ENCODE measurements at places on chromosomes 3 and 15.
A peak's percentile ranks its signal among the peaks of the same experiment; 100 is the strongest.

- DNase-seq = no peak
These were observed 136.9 kb upstream of the PFN2 start for GRCh38 chr3:150107429-150108175.

- no peak for DNase-seq
These were observed 603.9 kb upstream of the KCNMB2 start for GRCh38 chr3:177932346-177932745.

GRCh38 chr15:84944311-84944710 is 37.3 kb upstream of the PDE8A start:
- DNase-seq = no peak

- DNase-seq = no peak
These were observed 103.0 kb downstream of the LARS2 start for GRCh38 chr3:45491344-45491743.

DNA sequence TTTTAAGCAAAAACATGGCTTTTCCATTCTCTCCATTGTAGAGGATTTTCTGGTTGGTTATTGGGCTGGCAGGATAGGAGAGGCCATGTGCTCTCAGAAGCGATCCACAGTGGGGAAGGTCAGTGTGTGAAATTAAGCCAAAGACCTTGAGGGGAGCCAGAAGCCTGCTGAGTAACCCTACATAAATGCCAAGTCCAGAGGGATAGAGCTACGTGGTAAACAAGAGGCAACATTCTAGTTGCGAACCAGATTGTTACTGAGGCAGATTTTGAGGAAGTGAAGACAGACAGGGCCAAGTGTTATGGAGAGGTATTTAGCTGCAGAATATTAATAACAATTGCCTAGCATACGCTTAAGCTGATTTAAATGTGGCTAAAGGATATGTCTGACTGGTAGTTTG is 592.8 kb upstream of the GBE1 start:
- DNase-seq = no peak

GRCh38 chr3:174776636-174777035 is 82.5 kb upstream of the NAALADL2 start:
- DNase-seq = no peak

DNA sequence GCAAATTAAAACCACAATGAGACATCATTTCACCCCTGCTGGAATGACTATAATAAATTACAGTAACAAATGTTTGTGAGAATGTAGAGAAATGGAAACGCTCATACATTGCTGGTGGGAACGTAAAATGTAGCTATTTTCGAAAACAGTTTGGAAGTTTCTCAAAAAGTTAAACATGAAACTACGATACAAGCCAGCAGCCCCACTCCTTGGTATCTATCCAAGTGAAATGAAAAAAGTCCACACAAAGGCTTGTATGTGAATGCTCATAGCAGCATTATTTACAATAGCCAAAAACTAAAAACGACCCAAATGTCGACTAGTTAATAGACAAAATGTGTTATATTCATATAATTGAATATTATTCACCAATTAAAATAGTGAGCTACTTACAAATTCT is 22.9 kb upstream of the CFAP20DC start:
- DNase-seq = no peak

- no peak for DNase-seq
These were observed 86.5 kb downstream of the FRMD4B start for GRCh38 chr3:69299344-69299743.

- no peak for DNase-seq
These were observed 18.8 kb downstream of the CLASP2 start for GRCh38 chr3:33699275-33699674.

DNA sequence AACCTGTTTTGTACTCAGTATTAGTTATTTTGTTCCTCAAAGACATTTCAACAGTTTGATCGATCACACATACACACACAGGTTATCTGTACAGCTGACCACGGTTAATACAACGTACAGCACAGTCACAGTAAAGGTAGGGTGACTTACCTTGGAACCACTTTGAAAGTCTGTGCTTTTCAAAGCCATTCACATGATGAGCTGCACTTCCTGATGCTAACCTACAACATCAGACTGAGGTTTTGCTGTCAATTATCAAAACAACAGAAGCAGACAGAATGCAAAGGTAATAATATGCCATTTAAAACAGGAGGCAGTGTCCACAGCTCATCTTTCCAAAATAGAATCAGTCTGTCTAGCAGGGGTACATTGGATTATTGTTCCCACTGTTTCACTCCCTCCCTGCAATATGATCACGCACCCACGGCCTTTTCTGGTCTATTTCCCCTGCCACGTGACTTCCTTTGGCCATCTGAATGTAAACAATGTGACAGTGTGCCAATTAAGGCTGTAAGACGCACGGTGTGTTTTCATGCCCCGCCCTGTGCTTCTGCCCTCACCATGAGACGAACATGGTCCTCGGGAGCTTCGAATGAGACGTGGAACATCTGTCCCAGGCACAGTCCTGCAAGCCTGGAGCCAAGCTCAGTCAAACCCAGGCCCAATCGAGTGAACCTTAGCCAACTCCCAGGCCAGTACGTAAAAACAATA is 102.4 kb downstream of the FMN1 start:
- DNase-seq = no peak

GRCh38 chr15:67914537-67915460 is 75.0 kb upstream of the RNU6-1 start:
- peak; percentile 93 for DNase-seq

- DNase-seq = peak; percentile 77
These were observed 264.0 kb upstream of the SLITRK3 start for GRCh38 chr3:165459924-165460835.

DNA sequence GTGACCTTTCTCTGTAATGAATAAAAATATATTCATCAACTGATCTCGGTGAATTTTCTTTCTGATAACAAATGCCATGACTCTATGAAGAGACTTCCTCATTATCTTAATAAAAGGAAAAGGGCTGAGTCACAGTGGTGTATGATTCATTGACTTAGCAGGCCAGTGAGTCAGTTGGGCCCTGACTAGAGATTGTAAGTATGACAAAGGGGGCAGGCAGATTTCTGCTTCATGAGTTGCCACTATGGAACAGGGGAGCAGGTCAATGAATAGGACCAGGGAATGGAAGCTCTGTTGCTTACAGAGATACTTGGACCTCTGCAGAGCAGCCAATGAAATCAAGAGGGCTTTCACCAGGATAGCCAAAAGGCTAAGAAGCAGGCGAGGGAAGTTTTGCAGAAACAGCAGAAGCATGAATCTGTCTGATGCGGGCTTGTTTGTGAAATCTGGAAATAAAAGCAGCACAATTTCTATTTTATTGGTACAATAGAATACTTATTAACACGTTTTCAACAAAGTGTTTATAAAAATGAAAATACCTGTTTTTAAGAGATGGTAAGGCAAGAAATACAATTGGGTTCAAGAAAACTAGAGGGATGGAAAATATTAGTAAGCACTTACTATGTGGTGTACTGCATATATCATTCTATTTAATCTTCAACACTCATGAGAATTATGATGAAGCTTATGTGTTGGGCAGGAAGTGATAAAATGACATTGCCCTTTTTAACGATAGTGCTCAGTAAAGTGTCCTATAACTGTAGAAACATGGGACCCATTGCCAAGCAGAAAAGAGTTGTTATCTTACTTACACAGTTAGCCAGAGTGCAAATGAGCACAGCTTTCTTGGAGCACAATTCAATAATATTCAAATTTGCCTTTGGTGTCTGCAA is 169.8 kb upstream of the MYRIP start:
- DNase-seq = peak; percentile 91

- DNase-seq = no peak
These were observed 46.2 kb downstream of the ZNF385D start for GRCh38 chr3:21704796-21705195.

- no peak for DNase-seq
These were observed 43.0 kb downstream of the ZBTB38 start for GRCh38 chr3:141411251-141411771.

GRCh38 chr3:170914212-170914611 is 5.8 kb upstream of the EIF5A2 start:
- no peak for DNase-seq

- DNase-seq = no peak
These were observed 36.7 kb upstream of the CP start for GRCh38 chr3:149258298-149258697.

Data from A549 (cell line).